ENCODE measurements at places on chromosomes 7 and 10.
A peak's percentile ranks its signal among the peaks of the same experiment; 100 is the strongest.

- peak; percentile 38 for DNase-seq
These were observed 98.4 kb upstream of the HABP2 start for GRCh38 chr10:113454341-113455061.

DNA sequence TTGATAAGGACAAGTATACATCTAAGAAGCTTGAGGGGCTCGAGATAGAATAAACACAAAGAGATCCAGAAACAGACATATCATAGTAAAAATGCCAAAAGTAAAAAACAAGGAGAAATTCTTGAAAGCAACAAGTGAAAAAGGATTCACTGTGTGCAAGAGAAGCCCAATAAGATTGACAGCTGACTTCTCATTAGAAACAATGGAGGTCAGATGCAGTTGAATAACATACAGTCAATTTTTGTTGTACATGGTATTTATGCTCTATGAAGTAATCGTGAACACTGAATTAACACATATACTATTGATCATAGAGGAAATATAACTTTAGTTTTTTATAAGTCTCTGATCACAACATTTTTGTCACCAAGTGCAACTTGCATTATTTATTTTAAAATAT, 982.8 kb upstream of the SORCS1 start:
- DNase-seq: no peak

DNA sequence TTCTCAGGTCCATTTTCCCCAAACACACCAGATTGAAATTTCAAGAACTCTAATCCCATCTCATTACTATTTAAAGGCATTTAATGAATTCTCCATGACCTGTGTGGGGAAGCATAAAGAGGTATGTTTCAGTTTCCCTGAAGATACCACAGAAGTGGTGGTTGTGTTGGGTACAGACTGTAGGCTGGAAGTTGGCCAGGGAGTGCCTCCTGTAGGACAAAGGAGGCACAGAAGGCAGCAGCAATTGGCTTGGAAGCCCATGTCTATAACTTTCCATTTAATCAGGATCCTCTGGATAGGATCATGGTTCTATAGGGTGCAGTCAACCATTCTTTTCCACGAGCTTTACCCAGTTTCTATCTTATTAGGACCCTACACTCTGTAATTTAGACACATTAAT, 8.6 kb upstream of the BET1 start:
- peak; percentile 7 for DNase-seq

DNA sequence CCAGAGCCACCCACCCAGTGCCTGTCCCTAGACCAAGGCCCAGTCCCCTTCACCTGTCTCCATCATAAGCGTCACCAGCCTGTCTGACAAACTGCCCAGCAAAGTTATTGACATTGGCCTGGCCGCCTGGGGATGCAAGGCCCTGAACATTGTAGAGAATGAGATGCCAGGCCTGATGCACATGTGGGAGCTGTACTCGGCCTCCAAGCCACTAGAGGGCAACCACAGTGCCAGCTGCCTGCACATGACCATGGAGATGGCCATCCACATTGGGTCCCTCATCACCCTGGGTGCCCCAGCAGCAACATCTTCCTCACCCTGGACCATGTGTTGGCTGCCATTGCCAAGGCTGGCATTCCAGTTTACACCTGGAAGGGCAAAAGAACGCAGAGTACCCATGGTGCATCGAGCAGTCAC, 63.7 kb upstream of the ANTXRL start:
- DNase-seq: no peak

DNA sequence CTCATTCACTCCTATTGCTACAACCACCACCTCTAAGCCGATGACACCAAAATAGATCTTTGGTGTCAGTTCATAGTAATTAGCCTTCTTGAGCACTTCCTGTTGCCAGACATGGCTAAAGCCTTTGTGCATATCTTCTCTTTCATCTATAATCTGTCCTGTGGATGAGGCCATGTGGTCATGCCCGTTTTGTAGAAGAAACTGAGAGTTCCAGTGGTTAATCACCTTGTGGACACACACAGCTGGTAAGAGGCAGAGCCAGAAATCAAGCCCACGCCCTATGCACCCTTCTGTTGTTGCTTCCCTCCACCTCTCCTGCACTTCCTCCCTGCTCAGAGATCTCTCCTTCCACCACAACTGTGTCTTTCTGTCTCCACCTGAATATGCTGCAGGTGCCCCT, 285.1 kb upstream of the PFKP start:
- DNase-seq: no peak

GRCh38 chr7:18638594-18639452, 143.3 kb downstream of the HDAC9 start:
- peak; percentile 62 for DNase-seq

GRCh38 chr7:31020161-31020560, 31.9 kb upstream of the ADCYAP1R1 start:
- no peak for DNase-seq

GRCh38 chr7:127940381-127941160, 90.7 kb downstream of the LRRC4 start:
- DNase-seq: peak; percentile 39

DNA sequence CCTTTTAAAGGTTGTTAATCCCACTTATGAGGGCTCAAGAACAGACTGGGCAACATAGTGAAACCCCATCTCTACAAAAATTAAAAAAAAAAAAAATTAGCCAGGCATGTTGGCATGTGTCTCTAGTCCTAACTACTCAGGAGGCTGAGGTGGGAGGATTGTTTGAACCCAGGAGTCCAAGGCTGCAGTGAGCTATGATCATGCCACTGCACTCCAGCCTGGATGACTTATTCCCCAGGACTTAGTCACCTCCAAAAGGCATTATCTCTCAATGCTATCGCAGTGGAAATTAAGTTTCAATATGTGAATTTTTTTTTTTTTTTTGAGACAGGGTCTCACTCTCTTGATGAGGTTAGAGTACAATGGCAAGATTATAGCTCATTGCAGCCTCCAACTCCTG, 61.2 kb upstream of the TRIM24 start:
- DNase-seq: no peak

GRCh38 chr7:144665689-144666381, 170.0 kb downstream of the TPK1 start:
- no peak for DNase-seq

DNA sequence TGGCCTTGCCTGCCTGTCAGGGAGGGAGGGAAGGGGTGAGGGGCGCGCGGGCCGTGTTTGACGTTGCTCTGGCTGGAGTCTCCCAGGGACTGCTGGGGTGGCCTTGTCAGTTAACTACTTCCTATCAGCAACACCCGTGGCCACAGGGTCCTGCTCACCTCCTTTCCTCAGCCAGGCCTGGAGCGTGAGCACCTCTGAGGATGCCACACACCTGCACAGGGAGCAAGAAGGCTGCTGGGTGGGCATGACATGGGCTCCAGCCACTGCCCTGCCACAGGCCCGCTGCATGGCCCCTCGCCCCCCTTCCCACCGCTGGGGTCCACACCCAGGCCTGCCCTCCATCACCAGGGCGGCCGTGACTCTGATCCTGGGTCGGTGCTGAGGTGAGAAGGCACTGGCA, 212.4 kb downstream of the ELFN1 start:
- no peak for DNase-seq

- DNase-seq: no peak
These were observed 199.8 kb downstream of the ZNF365 start for GRCh38 chr10:62573929-62574328.

DNA sequence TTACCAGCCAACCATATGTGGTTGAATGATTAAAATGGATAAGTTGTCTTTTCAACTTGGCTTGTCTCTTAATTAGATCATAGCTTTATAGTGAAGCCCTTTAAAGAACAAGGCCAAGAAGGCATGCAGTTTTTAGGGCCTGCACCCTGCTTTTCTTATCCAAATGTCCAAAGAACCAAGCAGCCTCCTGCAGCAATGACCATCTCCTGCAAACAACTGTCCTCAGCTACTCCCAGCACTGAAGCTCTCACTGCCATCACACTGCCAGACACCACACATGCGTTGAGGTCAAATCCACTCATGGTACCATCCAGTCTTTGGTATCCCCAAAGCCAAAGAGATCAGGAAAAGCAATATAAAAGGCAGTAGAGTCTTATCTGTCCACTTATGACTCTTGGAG, 210.3 kb downstream of the ACTR3B start:
- DNase-seq: no peak

DNA sequence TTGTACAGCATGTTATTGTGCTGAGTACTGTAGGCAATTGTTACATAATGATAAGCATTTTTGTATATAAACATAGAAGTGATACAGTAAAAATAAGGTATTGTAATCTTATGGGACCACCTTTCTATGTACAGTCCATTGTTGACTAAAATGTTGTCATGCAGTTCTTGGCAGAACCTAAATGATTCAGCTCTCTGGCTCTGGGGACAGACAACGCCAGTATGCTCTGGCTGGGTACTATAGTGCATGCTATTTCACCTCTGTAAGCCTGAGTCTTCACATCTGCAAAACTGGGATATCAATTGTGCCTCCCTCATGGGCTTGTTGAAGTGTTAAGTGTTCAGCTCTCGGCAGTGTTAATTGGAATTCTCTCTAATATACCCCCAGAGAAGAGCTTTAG, 674.3 kb downstream of the INHBA start:
- no peak for DNase-seq
